ENCODE measurements at places on chromosomes 4 and X.

- no peak for DNase-seq
These were observed 166.1 kb downstream of the TENM3 start for GRCh38 chr4:182409271-182409670.

GRCh38 chrX:4994855-4995254 is 1233.8 kb downstream of the NLGN4X start:
- DNase-seq = no peak

- no peak for DNase-seq
These were observed 162.9 kb upstream of the NOCT start for GRCh38 chr4:138852681-138853080.

DNA sequence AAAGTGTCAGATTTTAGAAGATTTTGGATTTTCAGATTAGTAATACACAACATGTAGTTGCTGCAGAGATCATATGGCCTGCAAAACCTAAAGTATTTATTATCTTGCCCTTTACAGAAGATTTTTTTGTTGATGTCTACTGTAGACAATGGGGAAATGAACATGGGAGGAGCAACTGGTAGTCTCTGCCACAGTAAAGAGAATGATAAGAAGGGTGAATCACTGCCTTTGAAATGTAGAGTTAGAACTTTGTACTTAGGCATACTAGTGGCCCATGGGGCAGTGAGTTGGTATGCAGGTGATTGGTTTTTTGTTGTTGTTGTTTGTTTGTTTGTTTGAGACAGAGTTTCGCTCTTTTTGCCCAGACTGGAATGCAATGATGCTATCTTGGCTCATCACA is 50.1 kb downstream of the GAB1 start:
- no peak for DNase-seq

- DNase-seq = no peak
These were observed 5.7 kb downstream of the SMIM20 start for GRCh38 chr4:25919676-25920075.

GRCh38 chr4:101451086-101451485 is 103.8 kb upstream of the PPP3CA start:
- peak; percentile 25 for DNase-seq

GRCh38 chrX:67543818-67544217 is at the start of gene AR:
Gene AR (plus strand): TSS chrX:67544021. CDS start chrX:67545147, 1,126 bp downstream.
- peak; percentile 57 for DNase-seq

DNA sequence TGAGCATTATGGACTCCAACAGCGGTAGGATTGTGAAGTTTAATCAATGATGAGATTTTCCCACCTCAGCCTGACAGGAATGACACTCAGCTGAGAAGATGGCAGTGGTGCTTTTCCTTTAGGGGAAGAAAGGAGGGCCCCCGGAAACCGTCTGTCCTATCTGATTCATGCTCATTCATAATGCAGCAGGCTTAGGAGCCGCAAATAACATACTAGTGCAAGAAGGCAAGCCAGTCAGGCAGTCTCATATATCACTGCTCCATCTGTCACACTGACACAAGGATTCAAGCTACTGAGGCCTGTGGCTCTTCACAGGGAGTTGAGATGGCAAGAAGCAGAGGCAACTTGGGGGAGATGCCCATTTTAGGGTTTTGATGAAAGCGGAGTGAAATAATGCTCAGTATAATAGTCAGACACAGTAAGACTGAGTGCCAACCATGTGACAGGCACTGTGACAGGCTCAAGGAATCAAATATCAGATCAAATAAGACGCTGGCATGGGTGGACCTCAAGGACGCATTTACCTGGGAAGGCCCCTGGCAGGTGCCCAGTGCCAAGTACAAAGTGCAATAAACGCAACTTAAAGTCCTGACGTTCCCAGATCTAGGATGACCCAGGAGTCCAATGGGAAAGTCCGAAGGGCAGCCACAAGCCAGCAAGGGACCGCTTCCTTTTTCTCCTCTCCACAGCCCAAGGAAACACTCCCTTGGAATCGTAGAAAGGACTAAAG is 63.4 kb downstream of the FHDC1 start:
- no peak for DNase-seq

DNA sequence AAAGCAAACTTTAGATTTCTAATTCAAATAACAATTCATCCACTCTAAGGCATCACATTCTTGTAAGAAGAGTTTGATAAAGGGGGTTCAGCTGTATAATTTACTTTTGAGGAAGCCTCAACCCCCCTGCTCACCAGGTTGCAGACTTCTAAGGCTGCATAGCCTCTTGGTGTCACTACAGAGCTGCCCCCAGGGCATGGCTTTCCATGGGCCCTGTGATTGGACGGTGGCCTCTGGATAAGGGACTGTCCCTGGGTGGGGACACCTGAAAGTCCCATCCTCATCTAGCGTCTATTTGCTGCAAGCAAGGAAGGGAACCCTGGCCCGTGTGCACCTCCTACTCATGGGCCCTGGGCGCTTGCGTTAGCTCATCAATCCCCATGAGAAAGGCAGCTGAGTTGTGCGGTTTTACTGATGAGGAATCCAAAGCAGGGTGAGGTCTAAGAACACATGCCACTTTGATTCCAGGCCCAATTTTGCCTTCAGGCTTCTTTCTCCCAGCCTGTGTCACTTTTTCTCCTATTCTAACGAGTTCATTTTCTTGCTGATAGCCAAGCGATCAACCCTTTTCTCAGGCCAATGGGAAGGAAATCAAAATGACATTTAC is 51.8 kb downstream of the SCML1 start:
- DNase-seq = no peak

DNA sequence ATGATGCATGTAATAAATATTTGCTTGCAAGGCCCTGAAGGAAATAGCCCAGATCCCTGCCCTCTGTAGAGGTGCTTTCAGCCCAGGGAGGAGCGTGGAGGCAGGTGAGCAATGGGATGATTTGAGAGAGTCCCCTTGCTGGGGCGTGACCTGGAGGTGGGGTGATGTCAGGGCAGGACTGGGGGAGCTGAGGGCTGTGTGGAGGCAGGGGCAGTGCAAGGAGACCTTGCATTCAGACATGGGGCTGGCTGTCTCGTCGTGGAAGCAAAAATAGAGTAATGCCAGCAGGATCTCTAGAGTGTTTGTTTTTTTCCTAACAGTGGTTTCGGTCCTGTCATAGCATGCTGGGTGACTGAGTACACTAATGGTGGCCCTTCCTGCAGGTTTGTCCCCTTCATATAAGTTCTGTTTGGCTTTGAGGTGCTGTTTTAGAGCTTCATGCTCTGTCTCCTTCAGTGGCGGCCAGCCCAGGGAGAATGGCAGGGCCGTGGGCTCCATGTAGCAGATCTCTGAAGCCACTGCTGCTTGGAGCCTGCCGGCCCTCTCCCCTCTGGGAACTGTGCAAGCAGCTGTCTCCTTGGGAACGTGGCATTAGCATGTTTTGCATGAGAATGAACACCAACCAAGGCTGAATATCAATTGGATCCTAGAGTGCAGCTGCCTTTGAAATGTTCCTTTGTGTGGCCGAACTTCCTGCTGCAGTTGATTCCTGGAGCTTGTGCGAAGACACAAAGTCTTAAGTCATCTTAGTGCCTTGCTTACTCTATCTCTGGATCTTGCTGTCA is 39.3 kb upstream of the CLDN34 start:
- DNase-seq = no peak

- no peak for DNase-seq
These were observed 24.5 kb downstream of the ZNF41 start for GRCh38 chrX:47458528-47458927.

DNA sequence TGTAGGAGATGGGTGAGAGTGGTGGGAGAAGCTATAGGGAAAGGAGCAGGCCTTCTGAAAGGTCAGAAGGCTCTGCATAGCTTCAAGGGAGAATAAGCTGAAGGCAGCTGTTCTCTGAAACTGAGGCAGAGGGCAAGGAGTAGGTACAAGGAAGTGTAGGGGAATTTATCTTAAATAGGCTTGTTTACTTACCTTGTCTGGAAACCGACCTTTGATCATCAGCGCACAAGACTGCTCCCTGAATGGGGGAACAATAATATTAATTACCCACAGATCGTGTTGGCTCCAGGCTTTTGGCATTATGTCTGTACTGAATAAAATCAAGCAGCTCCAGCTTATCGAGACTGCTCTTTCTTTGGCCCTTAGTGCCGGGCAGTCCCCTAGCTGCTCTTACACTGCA is 175.5 kb upstream of the MAGEB16 start:
- no peak for DNase-seq

DNA sequence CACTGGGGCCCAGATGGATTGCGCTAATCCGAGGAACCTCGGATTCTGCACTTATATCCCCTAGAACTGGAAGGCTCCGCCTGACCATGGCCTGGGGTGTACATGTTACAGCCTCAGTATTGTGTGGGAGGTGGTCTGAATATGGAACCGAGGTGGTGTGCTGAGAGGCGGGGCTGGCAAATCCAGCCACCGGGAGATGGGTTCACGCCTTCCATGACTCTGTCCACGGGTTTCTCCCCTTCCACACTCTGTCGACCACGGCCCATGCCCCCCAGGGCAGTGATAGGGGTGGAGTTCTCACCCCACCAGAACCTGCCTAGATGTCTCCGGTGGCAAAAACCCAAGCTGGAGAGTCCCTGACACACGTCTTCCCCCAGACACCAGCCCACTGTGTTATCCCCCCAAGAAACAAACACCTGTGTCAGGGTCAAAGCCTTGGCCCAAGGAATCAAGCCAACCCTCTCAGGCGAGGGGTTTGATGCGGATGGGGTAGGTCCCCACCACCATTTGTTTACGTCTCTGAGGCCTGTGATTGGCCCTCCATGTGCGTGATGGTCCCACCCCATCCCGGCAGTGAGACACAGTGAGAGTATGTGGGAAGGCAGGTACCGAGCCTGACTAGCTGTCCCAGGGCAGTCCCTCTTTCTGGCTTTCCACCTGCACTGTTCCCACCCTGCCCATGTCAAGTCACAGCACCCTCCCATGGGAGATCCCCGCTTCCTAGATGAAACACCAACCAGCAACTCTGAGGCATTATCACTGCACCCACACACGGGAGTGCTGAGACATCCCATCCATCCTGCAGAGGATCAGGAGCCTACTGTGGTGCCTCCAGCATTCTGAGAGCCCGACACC is 6.6 kb upstream of the LOC101059915 start:
- no peak for DNase-seq

DNA sequence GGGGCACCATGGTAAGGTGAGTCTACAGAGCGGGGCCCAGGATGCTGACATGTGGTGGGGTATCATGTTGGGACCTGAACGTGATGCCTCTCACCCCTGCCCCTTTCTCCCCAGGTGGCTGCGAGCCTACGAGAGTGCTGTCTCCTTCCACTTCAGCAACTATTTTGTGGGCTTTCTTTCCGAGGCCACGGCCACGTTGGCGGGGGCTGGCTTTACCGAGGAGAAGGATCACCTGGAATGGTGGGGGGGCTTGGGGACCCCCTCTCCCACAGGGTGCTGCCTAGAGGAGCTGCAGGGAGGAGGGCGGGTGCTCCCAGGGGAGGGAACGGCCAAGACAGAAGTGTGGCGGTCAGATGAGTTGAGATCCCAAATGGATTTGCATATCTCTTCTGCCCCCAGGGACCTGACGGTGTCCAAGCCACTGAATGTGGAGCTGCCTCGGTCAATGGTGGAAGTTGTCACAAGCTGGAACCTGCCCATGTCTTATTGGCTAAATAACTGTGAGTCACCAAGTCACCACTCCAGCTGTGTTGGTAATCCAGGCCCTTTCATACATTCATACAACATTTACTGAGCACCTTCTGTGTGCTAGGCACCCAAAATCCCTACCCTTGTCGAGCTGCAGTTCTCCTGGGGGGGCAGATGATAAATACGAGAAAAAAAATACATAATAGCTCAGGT is 5.5 kb downstream of the PORCN start:
- DNase-seq = no peak

DNA sequence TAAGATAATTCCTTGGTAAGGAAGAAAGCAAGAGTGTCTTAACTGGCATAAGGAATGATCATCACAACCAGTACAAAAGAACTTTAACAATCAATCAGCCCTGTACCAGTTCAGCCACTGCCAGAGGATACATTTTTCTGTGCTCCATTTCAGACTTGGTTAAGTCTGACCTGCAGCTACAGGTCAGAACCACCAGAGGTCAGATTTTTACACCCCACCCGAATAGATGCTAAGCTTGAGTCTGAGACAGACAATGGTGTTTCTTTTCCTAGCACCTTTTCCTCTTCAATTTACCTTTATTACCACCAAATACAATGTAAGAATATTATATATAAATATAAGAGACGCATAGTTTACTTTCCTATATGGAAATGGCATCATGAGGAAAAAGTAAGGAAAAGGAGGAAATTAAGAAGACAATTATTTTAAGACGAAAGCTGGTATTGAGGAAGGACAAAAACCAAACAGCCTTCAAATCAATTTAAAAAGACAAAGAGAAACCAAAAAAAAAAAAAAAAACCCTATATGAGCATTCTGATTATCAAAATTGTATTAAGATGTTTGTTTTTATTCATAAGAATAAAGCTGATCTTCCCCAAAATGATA is 215.3 kb upstream of the TTC29 start:
- peak; percentile 28 for DNase-seq

GRCh38 chr4:43776371-43776770 is 672.2 kb downstream of the KCTD8 start:
- DNase-seq = no peak

DNA sequence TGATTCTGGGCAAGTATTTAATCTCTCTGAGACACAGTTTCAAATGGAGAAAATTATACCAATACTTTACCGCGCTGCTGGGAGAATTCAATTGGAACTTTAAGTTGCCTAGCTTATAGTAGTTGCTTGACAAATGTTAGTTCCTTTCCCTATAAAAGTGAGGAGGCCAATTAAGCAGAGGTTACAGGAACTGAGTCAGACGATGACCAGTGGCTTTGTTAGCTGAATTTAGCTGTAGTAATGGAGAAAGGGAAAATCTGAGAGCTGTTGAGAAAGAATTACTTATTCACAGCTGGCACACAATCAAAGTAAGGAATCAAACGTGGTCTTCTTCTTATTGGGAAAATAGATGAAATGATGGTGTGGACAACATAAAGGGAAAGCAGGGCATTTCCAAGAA is 29.6 kb downstream of the SMARCA1 start:
- peak; percentile 34 for DNase-seq

- no peak for DNase-seq
These were observed 168.5 kb downstream of the SOWAHB start for GRCh38 chr4:76729460-76729859.

- DNase-seq = no peak
These were observed 288.3 kb downstream of the ZNF674 start for GRCh38 chrX:46256875-46257274.

DNA sequence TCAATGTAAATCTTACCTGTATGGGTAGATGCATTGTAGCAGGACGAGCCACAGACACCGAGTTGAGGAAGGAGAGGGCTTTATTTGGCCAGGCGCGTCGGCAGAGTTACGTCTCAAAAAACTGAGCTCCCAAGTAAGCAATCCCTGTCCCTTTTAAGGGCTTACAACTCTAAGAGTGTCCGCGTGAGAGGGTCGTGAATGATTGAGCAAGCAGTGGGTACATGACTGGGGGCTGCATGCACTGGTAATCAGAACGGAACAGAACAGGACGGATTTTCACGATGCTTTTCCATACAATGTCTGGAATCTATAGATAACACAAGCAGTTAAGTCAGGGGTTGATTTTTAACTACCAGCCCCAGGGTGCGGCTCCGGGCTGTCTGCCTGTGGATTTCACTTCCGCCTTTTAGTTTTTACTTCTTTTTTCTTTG is 524.9 kb upstream of the HTR2C start:
- DNase-seq = no peak

GRCh38 chr4:76105652-76106051 is 31.1 kb downstream of the ART3 start:
- no peak for DNase-seq

GRCh38 chr4:15657366-15657765 is 2.2 kb upstream of the FBXL5 start:
- DNase-seq = no peak

- DNase-seq = no peak
These were observed 966 bp upstream of the KIAA0232 start for GRCh38 chr4:6781561-6781960.

Data from A172 (cell line).